ENCODE measurements at places on chromosomes 7 and 10. TPM values are rescaled to one million over a fixed set of nuclear protein-coding genes. Genes with fewer than 3 reads are reported as not detected.

DNA sequence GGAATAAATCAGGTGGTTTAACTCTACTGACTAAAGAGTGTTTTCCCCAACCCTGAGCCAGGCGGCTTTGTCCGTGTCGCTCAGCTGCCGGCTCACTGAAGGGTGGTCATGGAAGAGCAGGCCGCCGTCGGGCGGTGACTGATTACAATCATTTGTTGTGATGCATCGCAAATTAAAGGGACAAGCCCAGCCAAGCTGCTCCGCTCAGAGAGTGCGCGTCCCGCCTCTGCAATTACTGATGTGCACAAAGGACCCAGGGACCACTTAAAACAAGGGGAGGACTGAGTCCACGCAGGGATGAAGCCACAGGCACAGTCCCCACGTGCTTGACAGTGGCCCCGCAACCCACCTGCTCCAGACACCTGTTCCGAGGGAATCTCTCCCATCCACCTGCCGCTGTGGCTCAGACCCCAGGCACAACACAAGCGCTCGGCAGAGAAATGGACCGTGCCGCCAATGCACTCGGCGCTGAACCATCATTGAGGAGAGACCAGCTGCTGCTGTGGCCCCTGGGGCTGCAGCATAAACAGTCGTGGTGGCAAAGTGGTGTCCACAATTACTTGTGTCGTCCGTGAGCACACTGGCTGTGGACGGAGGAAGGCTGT, 526.5 kb downstream of the PTPRN2 start:
- H3K27ac ChIP-seq = no peak overlapping the region
- H3K4me3 ChIP-seq = no peak overlapping the region
- no peak for DNase-seq
- H3K27me3 ChIP-seq = no peaks in the 10 kb centered on the region
- H3K36me3 ChIP-seq = no peaks in the 10 kb centered on the region
- H3K4me1 ChIP-seq = no peaks in the 10 kb centered on the region

DNA sequence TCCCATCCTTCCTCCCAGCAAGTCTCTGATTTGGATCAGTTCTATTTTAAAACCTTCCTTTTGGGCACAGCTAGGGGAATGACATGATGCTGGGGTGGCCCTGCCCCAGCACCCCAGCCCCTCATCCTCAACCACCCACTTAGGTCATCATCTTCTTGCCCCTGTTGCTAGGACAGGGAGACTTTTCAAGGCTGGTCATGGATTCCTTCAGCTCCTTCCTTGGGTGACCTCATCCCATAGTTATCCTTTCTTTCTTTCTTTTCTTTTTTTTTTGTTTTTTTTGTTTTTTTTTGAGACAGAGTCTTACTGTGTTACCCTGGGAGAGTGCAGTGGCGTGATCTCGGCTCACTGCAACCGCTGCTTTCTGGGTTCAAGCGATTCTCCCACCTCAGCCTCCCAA, 127.2 kb downstream of the WDFY4 start:
- DNase-seq = no peak
- H3K4me3 ChIP-seq = no peak overlapping the region
- H3K27ac ChIP-seq = no peak overlapping the region
- H3K27me3 ChIP-seq = peaks cover 15% of the 10 kb centered on the region
- H3K4me1 ChIP-seq = peaks cover 6% of the 10 kb centered on the region
- H3K36me3 ChIP-seq = no peaks in the 10 kb centered on the region

GRCh38 chr10:21314111-21314626, 211.3 kb downstream of the SKIDA1 start:
- no peaks in the 10 kb centered on the region for H3K36me3 ChIP-seq
- H3K27ac ChIP-seq = no peak overlapping the region
- no peaks in the 10 kb centered on the region for H3K27me3 ChIP-seq

MACROH2A2 gene
- total RNA-seq = 6.2 TPM

ZNF25 gene
- total RNA-seq = 5.0 TPM

DNA sequence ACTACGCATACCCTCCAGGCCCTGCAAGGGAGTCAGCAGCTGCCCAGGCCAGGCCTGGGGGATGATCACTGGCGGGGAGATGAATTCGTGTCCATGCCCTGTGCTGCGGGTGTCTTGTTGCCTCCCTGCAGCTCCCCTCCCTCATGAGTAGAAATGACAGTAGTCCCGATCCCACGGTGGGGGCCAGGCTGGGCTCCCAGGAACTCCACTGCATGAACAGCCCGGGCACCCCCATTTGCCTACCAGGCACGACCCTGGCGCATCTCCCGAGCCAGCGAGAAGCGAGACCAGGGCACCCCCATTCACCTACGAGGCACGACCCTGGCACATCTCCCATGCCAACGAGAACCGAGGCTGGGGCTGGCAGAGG, 246.5 kb downstream of the ELFN1 start:
- peaks cover 31% of the 10 kb centered on the region for H3K4me1 ChIP-seq
- no peak overlapping the region for H3K27ac ChIP-seq
- DNase-seq = no peak
- H3K27me3 ChIP-seq = peaks cover 6% of the 10 kb centered on the region

GAD2 gene
- total RNA-seq = not detected

- no peak for DNase-seq
- H3K4me3 ChIP-seq = no peak overlapping the region
- H3K36me3 ChIP-seq = no peaks in the 10 kb centered on the region
- H3K4me1 ChIP-seq = no peaks in the 10 kb centered on the region
- H3K27me3 ChIP-seq = peaks cover 13% of the 10 kb centered on the region
- H3K27ac ChIP-seq = no peak overlapping the region
These were observed 116.3 kb downstream of the CYP26A1 start for GRCh38 chr10:93189944-93190343.

GRCh38 chr10:127912607-127913367, 5.9 kb downstream of the PTPRE start:
- H3K4me1 ChIP-seq = no peaks in the 10 kb centered on the region
- no peak overlapping the region for H3K27ac ChIP-seq
- DNase-seq = no peak
- peaks cover 20% of the 10 kb centered on the region for H3K27me3 ChIP-seq
- no peaks in the 10 kb centered on the region for H3K36me3 ChIP-seq

GRCh38 chr7:104979167-104979841, 34.7 kb upstream of the KMT2E start:
- peaks cover 11% of the 10 kb centered on the region for H3K36me3 ChIP-seq
- DNase-seq = peak; percentile 18
- H3K27me3 ChIP-seq = no peaks in the 10 kb centered on the region
- H3K27ac ChIP-seq = no peak overlapping the region

ADAM12 gene
- total RNA-seq = 1.6 TPM

GRCh38 chr7:39672176-39672575, 48.8 kb downstream of the RALA start:
- H3K36me3 ChIP-seq = peaks cover 14% of the 10 kb centered on the region
- no peaks in the 10 kb centered on the region for H3K4me1 ChIP-seq
- no peak for DNase-seq
- no peak overlapping the region for H3K27ac ChIP-seq
- H3K27me3 ChIP-seq = no peaks in the 10 kb centered on the region
- H3K4me3 ChIP-seq = no peak overlapping the region

DNA sequence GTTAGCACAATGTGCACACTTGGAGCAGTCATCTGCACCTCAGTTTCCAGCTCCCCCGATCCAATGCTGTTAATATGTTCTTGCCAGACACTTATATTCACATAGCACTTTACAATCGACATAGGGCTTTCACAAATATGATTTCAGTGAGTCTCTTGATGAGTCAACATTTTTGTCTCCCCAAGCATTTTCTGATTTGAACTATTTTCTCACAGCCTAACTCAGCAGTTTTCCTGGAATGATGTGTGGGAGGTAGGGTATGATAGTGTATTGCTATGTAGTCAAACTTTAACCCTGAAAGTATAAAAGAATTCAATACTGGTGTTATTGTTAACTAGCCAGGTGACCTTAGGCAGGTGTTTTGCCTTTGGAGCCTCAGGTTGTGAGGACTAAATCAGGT, 82.5 kb upstream of the LRGUK start:
- DNase-seq = no peak
- no peak overlapping the region for H3K4me3 ChIP-seq
- H3K27ac ChIP-seq = no peak overlapping the region
- no peaks in the 10 kb centered on the region for H3K4me1 ChIP-seq
- no peaks in the 10 kb centered on the region for H3K36me3 ChIP-seq

Measured in activated CD8-positive, alpha-beta T cell treated with anti-CD3 and anti-CD28 coated beads, Interleukin-2, amount 10 ng/mL, durations not matched to agents 7 days and 5 days (primary cell).